Stimulated activated CD4-positive, alpha-beta T cell treated with anti-CD3 and anti-CD28 coated beads, Interleukin-15, amount 100 ng/mL, for 48 hours (primary cell): ENCODE measurements at places on chromosomes 5 and 9.
A peak's percentile ranks its signal among the peaks of the same experiment; 100 is the strongest.

- DNase-seq = no peak
These were observed 30.2 kb downstream of the CYSTM1 start for GRCh38 chr5:140205216-140205615.

DNA sequence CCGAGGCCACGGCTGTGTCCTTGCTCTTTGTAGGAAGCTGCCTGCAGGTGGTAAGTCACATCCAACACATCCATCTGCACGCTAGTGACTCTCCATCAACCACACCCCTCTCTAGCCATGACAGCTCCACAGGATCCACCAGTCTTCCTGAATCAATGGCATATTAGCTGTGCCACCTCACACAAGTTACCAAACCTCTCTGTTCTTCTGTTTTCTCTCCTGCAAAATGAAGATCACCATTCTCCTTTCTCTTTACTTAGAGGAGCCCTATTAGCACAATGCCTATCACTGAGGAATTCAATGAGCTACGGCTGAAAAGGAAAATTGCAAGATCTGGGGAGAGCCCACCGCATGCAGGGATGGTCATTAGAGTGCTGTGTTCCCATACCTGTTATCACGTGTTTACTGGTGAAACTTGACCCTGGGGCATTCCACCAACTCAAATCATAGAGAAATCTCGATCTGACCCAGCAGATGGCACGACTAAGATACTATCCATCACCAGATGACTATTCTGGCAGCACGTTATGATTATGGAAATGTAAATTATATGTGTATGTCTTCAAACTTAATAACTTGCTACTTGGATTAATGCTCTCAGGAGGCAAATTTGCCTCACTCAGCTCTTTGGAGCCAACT, 20.9 kb downstream of the WHRN start:
- no peak for DNase-seq

GRCh38 chr9:98860871-98861293, 53.4 kb downstream of the GALNT12 start:
- no peak for DNase-seq

GRCh38 chr9:91896097-91896496, 53.9 kb downstream of the ROR2 start:
- no peak for DNase-seq

GRCh38 chr5:87899208-87899661, 369.4 kb downstream of the TMEM161B start:
- DNase-seq = no peak

DNA sequence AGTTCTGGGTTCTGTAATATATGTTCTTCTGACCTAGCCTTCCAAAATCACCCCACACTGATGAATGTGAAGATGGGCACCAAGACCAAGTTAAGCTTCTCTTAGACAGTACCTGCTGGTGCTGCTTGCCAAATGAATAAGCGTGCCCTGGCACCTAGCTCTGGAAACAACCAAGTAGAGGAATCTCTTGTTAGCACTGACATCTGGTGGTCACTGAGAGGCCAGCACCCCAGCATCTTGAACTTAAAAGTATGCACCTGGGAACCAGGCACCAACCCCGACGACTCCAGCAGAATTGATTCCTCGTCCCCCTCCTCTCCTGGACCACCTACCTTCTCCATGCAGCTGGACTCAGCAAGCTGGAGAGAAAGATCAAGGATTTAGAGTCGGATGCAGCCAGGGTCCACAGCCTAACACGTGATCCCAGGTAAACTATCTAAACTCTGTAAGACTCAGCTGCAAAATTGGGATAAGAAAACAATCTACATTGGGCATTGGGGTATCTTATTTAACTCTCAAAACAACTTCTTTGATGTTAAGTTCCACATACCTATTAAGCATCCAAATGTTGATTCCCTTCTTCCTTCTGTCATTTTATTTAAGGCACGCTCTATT, 89.8 kb downstream of the SLC1A3 start:
- peak; percentile 19 for DNase-seq

DNA sequence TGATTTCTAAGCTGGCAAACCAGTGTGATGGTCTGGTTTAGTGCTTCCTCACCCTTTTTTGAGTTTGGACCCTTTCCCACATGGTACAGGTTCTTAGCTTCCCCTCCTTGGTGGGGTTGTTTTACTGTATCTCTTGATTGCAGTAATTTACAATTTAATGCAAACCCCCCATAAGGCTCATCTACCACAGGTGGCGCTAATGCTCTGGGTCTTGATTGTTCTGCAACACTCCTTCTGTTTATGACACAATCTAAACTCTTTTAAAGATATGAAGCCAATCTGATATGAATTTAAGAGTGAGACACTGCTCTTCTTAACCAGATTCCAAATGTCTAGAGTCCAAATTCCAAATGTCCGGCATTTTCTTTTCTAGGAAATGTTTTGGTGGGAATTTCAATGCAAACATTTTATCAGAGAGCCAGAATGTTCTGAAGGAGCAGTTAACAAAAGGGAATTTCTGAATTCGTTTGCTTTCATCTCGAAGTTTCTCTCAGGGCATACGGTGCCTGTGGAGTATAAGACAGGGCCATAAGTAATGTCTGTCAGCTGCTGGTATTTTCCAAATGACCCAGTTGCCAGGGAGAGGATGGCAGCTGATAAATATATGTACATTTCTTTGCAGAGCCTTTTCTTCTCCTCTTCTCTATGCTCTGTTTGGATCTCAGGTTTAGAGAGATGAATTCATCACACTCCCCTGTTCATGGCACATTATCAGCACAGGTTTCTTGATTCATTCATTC, 246.8 kb downstream of the ARHGAP26 start:
- DNase-seq = peak; percentile 33

GRCh38 chr9:133691191-133691590, 47.0 kb downstream of the SARDH start:
- DNase-seq = no peak

DNA sequence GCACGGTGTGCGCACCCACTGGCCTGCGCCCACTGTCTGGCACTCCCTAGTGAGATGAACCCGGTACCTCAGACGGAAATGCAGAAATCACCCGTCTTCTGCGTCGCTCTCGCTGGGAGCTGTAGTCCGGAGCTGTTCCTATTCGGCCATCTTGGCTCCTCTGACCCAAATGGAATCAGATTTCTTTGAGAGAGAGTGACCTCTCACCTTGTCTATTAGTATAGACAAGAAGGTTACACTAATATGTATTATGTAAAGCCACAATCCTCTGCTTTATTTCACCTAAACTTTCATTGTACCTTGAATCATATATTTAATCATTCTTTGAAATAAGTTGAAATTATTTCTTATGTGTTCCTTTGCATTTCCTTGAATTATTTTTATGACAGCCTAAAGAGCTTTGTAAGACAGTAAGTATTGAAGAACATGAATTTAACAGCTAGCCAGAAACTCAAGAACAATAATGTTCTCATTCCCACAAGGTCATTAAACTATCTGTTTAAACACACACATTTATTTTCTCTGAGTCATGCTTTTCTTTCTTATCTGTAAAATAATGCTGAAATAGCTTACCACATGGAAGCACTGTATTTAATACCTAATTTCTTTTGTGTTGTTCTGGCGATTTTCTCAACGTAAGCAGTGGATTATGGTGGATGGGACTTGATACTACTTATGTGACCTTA, 91.8 kb upstream of the DMRTA1 start:
- DNase-seq = no peak

- DNase-seq = no peak
These were observed 255.2 kb downstream of the SGCD start for GRCh38 chr5:156582193-156582598.

DNA sequence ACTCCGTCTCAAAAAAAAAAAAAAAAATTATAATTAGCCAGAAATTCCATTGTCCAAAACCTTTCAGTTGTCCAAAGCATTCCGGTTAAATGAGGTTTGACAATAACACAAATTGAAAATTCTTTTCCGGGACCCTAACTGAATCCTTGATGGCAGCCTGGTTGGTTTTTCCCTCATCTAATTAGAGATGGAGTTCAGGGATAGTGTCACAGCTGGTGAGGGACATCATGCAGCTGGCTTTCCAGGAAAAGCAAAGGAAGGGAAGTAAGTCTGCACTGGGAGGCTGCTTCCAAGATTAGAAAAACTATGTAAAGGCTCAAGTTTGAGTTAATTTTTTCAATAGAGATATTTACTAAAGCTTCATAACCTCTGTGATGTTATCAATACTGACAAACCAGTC, 195.4 kb downstream of the ADAMTS12 start:
- DNase-seq = no peak

GRCh38 chr5:56419667-56420066, 186.5 kb upstream of the ANKRD55 start:
- DNase-seq = no peak

DNA sequence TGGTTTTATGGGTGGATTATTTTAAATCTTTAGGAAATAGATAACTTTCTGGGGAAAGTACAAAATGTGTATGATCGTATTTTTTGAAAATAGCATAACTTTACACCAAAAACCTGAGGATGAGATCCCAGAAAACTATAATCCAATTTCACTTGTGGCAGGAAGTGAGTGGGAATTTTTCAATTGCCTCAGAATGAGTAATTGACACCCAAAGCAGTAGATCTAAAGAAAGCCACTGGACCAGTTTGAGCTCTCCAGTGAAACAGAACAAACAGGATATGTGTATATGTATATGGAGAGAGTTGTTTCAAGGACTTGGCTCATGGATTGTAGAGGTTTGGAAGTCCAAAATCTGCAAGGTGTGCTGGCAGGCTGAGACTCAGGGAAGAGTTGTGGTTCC, 109.2 kb upstream of the SHB start:
- no peak for DNase-seq

- DNase-seq = no peak
These were observed 23.4 kb downstream of the DBH start for GRCh38 chr9:133659516-133659915.

GRCh38 chr5:54886866-54887265, 98.5 kb downstream of the ESM1 start:
- DNase-seq = no peak

DNA sequence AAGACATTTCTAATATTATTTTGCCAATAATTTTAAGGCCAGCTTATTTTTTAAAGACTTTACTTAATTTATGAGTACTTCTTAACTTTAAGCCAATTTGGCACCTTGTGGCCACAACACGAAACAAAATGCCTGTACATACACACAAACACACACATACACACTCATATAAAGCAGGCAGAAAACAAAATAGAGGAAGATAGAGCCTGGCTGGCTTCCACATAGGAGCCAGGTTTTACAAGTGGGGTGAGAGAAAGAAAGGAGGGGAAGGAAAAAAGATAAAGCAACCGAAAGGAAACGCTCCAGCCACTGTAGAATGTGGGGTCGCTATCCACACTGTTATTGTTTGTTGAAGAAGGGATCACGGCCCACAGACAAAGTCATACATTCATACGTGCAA, 10.4 kb downstream of the GMCL2 start:
- DNase-seq = no peak

- no peak for DNase-seq
These were observed 42.4 kb upstream of the NR4A3 start for GRCh38 chr9:99779277-99779676.

DNA sequence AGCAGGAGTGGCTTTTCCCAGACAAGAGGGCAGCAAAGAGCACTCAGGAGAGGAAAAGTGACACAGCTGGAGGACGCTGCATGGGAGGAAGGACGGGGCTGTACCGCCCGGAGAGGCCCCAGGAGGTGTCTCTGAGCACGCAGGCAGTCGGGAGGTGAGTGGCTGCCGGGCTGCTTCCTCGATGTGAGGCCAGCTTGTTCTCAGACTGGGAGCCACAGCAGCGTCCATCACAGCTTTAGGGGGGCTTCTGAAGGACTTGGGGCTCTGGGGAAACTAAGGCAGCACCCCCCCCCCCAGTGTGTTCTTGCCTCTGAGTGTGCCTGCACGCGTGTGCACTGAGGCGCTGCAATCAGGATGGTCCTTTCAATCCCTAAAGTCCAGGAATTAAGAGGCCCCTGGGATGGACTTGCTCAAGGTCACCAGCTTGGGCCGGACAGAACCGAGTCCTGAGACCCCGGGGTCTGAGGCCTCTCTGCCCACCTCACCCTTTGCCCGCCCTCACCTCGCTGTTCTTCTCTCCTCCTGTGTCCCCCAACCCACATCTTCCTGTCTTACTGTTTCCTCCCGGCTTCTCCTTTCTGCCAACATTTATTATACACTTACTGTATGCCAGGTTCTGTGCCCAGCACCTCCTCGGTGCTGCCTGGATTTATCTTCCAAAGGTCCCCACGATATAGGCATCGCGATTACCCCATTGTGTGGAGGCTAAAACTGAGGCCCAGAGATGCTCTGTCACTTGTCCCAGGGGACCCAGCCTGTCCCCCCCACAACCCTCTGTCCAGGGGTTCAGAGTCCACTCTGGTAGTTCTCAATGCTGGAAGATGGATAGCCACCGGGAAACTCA, 32.9 kb downstream of the FAM163B start:
- DNase-seq = no peak

DNA sequence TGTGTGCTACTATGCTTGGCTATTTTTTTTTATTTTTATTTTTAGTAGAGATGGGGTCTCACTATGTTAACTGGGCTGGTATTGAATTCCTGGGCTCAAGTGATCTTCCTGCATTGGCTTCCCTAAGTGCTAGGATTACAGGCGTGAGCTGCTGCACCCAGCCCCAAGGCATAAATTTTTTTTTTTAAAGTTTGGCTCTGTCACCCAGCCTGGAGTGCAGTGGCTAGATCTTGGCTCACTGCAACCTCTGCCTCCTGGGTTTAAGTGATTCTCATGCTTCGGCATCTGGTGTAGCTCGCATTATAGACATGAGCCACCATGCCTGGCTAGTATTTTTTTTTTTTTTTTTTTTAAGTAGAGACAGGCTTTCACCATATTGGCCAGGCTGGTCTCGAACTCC, 70.3 kb downstream of the RAB24 start:
- DNase-seq = no peak

- DNase-seq = no peak
These were observed 160.3 kb upstream of the MVB12B start for GRCh38 chr9:126166291-126166690.

GRCh38 chr5:109467058-109467457, 57.3 kb upstream of the PJA2 start:
- DNase-seq = no peak

DNA sequence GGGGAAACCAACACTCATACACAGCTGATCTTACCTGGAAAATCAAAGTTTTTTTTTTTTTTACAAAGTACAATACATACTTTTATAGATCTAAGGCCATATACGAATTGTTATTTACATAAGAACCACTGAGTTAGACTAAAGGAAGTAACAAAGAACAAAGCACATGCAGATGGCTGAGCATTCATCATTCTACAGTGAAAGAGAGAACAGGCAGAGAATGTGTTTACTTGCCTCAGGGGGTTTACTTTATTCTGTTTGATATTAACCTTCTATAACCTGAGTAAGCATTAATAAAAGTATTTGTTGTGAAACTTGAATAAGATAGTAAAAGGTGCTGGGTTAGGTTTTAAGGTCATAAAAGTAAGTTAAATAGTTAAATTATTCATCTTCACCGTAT, 54.7 kb downstream of the SLC38A9 start:
- no peak for DNase-seq

GRCh38 chr9:107147134-107147533, 135.9 kb upstream of the RAD23B start:
- DNase-seq = no peak

GRCh38 chr9:84694248-84694647, 24.7 kb downstream of the NTRK2 start:
- DNase-seq = no peak
